ENCODE measurements at places on chromosomes 6 and 20.

DNA sequence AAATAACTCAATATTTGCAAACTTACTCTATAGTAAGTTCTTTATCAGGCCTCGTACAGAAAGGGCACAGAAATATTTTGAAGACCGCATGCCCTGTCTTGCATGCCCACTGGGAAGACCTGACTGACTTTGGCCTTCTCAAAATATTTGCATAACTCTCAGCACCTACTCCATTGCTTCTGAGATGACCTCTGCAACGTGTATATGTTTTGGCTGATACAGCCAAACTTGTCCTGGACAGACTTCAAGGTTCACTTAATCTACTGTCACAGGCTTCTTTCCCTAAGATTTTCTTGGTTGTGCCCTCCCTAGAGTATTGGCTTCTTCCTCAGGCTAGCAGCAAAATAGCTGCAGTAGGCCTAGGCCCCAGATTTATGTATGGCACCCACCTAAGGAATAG, 21.5 kb upstream of the SERINC3 start:
- no peak for DNase-seq

DNA sequence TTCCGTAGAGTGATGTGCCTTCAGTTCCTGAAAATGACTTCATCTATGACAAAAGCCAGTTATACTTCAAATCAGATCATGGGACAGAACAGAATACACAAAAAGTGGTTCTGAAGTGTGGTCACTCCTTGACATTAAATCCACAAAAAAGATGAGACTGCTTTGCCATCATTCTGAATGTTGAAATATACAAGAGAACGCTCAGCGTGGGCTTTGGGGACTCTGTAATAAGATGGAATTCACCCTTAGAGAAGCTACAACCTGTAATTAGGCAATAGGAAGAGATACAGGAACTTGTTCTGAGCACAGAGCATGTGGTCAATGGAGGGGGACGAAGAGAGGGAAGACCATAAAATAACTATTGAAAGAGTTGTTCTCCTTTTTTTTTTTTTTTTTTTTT, 184.3 kb downstream of the CARMIL1 start:
- DNase-seq, result no peak

- no peak for DNase-seq
These were observed 31.2 kb downstream of the CEP43 start for GRCh38 chr6:167030222-167031072.

DNA sequence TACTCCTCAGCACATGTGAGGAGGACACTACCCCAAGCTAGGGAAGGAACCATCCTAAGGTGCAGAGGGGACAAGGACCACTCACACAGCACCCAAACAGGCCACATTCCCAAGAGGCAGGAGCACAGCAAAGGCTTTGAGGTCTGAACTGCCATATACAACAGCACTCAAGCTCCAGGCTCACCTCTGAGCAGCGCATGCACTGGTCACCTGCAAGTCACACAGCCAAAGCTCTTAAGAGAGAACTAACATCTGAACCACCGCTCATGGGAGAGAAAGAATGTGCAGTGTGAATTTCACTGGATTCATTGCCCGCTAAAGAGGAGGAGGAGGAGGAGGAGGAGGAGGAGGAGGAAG, 31.0 kb downstream of the NPEPL1 start:
- DNase-seq, result no peak

DNA sequence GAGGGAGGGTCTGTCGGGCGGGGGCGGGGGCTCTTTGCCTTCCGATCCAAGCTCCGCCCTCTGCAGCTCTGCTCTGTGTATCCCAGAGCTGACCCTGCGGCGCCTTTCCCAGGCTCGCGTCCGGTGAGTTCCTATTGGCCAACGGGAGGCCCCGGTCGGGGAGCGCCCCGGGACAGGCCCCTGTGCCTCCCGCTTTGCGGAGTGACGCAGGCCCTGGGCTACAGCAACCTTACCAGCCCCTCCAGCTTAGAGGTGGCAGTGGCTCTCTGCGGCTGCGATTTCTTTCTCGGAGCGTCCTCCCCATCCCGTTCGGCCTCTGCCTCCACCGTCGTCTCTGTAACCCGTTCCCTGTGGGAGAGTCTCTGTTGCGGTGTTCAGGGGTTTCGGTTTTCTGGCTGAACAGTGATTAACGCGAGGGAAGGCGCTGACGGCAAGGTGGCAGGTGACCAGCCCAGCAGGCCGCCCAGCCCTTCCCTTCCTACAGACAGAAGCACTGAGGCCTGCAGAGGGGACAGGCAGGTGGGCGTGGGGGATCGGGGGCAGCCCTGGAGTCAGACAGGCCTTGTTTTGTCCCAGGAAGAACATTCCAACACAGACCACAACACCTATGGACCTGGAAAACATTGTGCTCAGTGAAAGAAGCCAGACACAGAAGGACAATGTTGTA, 18.1 kb upstream of the CEBPB start:
- DNase-seq, result peak; percentile 55

DNA sequence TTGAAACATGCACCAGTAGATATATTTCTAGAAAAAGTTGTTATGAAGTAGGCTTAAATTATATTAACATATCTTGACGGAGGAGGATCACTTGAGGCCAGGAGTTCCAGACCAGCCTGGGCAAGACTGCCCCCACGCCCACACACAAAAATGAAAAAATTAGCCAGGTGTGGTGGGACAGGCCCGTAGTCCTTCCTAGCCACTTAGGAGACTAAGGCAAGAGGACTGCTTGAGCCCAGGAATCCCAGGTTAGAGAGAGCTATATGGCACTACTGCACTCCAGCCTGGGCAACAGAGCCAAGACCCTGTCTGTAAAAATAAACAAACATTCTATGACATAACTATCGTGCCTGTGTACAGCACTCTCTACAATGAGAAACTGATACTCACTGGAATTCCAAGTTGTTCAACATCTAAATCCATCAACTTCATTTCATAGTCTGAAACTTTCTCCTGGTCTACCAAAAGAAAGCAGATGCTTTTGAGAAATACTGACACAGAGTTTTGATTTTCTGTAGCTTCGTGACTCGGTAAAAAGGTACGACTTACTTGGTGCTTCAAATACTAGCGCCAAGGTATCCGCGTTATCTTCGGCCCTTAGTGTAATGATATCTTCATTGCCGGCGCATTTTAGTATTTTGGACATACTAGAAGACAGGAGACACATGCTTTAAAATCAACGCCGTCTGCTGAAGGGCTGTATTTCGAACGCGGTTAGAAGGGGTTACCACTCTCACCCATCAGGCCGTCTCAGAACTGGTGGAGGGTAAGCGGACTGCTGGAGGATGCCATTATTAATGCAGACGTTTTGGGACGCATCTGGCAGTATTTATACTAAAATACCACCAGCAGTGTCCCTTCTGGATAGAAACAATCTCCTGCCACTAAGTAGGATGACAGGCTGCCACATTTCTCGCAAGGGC, 1.3 kb downstream of the PCNA start:
- no peak for DNase-seq

GRCh38 chr20:52572687-52573086, 381.1 kb upstream of the ZFP64 start:
- DNase-seq, result peak; percentile 8

GRCh38 chr6:56772737-56773184, 130.1 kb upstream of the DST start:
- peak; percentile 86 for DNase-seq

DNA sequence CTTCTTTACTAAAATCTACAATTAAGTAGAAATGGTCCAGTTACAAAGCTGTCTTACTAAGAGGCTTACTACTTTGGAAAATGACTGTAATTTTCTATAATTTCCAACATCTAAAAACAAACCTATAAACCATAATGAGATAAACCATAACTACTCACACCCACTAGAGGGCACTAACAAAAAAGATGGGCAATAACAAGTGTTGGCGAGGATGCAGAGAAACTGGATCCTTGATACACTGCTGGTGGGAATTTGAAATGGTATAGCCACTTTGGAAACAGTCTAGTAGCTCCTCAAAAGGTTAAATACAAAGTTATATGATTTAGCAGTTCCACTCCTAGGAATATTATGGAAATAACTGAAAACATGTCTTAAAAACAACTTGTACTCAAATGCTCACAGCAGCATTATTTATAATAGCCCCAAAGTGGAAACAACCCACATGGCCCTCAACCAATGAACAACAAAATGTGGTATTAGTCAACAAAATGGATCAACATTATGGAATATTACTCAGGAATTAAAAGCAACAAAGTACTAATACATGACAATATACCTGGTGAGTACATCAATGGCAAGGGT, 50.6 kb downstream of the GJA10 start:
- no peak for DNase-seq

DNA sequence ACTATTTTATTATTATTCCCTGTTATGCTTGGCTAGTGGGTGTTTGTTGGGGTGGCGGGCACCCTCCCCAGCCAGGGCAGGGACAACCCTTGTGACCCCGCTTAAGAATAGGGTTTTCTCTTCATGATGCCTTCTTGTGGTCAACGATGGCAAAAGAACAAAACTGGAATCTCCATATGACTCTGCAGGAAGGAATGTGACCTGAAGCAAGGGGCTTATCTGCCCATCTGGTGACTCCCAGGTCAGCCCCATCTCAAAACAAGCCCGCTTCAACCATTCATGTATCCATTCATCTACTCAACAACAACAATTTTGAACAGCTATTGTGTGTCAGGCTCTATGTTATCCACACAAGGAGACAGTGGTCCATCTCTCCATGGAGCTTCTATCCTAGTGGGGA, 30.9 kb upstream of the TGM6 start:
- peak; percentile 15 for DNase-seq

DNA sequence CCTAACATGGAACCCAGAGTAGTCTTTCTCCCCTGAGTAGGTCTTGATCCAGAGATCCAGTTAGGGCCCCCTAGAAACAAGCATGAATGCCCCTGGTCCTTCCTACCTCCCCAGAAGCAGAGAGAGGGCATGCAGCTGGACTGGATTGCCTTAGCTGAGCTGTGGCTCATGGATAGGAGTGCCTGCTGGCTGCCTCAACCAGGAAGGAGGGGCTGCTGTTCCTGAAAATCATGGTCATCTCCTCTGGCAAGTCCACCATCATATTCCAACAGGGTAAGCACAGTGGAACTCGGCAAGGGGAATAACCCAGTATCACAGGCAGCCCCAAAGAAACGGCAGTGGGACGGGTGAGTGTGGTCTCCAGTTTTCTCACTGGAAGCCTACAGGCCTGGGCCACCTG, 53.1 kb upstream of the ENTPD6 start:
- no peak for DNase-seq

GRCh38 chr6:46891252-46891795, 30.4 kb downstream of the ADGRF5 start:
- no peak for DNase-seq

DNA sequence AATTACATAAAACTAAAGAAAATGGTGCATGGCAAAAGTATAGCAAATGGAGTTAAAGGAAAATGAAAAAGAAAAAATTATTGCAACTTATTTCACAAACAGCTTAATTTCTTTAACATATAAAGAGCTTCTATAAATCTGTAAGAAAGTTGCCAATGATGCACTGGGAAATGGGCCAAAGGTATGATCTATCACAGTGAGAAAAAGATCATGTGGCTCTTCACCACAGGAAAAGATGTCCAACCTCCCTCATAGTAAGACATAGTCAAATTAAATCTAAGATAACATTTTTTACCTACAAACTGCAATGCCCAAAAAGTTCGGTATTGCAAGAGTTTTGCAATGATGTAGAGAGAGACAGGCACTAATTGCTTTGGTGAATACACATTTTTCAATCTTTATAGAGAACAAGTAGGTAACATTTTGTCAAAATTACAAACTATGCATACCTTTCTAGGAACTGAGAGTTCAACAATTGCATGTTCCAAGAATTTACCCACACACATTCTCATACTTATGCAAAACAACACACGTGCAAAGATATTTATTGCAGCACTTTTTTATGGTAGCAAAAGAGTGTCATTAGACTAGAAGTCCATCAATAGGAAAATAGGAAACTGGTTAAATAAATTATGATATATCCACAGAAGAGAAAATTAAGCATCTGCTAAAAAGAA, 372.6 kb downstream of the QKI start:
- DNase-seq, result no peak

DNA sequence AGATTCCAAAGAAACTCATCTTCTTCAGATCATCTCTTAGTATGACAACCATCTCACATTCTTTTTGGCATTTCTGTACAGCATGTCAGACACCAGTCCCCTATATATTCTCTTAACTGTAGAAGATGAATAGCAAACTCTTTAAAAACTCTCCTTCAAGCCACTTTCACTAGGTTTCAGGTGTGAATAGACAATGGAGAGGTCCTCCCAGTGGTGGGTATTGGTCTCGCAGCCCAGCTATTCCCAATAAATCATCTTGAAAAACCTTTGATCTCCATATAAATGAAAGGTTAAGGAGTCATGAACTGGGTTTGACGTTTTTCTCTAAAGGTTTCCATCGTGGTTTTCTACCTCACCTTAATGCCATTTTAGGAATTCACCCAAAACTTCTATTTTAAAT, 180.0 kb downstream of the GJA1 start:
- no peak for DNase-seq

GRCh38 chr6:107524626-107525025, 34.7 kb downstream of the SOBP start:
- DNase-seq, result no peak

Data from astrocyte (in vitro differentiated cells and primary cell).